Ascending aorta (tissue), 2 donors: ENCODE measurements at places on chromosomes 6 and 20. TPM values are rescaled to one million over a fixed set of nuclear protein-coding genes. Genes with fewer than 3 reads are reported as not detected.

DNA sequence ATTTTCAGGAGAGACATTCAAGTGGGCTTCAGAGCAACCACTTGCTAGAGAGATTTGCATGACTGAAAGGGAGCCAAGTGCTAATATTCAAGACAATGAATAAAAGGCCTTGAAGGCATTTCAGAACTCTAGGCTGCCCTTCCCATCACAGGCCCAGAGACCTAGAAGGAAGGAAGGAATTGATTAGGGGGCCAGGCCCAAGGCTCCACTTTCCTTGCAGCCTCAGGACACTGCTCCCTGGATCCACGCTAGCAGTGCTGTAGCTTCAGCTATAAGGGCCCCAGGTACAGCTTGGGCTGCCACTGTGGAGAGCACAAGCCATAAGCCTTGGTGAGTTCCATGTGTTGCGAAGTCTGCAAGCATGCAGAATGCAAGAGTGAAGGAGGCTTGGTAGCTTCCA, 731.9 kb upstream of the FLRT3 start:
- H3K4me1 ChIP-seq, result no peaks in the 10 kb centered on the region
- no peak overlapping the region for H3K27ac ChIP-seq
- H3K27me3 ChIP-seq, result no peaks in the 10 kb centered on the region
- H3K36me3 ChIP-seq, result no peaks in the 10 kb centered on the region

The SLC22A2 gene
- total RNA-seq, result not detected

- no peak for DNase-seq
- H3K4me1 ChIP-seq, result no peaks in the 10 kb centered on the region
- no peaks in the 10 kb centered on the region for H3K36me3 ChIP-seq
- H3K27me3 ChIP-seq, result no peaks in the 10 kb centered on the region
These were observed 616.4 kb upstream of the ARID1B start for GRCh38 chr6:156160795-156161165.

- H3K27me3 ChIP-seq, result no peaks in the 10 kb centered on the region
- H3K4me1 ChIP-seq, result peaks cover 13% of the 10 kb centered on the region
- peak overlapping the region; percentile 22 for H3K27ac ChIP-seq
- H3K36me3 ChIP-seq, result peaks cover 15% of the 10 kb centered on the region
- H3K4me3 ChIP-seq, result no peak overlapping the region
These were observed 24.5 kb downstream of the DHX35 start for GRCh38 chr20:38986663-38987062.

The RBM38 gene
- 24.6 TPM for total RNA-seq

The EIF6 gene
- total RNA-seq, result 98.0 TPM

DNA sequence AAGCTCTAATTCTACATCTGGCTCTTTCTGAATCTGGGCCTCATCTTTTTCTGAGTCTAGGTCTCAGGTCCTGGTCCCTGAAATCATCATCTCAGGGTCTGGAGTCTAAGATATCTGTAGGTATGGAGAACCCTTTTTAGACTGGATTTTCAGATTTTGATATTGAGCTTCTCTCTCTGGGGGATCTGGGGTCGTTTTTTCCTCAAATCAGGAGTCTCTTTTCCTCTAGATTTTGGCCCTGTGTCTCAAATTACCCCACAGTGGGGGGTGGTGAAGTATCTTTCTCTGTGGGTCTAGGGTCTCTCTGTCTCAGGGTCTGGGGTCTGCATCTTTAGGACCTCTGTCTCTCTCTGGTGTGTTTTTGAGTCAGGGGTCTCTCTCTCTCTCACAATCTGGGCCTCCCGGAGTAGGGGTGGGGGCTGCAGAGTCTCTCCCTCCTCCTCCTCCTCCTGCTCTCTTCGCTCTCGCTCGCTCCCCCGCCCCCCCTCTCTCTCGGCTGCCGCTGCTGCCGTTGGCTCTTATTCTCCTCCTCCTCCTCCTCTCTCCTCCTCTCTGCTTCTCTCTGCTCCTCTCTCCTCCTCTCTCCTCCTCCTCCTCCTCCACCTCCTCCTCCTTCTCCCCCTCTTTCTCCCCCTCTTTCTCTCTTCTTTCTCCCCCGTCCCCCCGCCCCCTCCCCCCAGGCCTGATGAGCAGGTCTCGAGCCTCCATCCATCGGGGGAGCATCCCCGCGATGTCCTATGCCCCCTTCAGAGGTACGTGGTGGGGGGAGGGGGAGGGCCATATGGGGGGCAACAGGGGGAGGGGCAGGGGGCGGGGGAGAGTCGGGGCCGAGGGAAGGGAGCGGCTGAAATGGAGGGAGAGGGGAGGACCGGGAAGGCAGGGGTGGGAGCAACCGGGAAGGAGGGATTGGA, at the start of gene SYNGAP1:
SYNGAP1 (plus strand) TSS at position 486 of the 911 bp plus-strand sequence; CDS start at position 686, 200 bp downstream.
- peaks cover 19% of the 10 kb centered on the region for H3K4me1 ChIP-seq
- peaks cover 12% of the 10 kb centered on the region for H3K36me3 ChIP-seq
- peak; percentile 86 for DNase-seq
- no peaks in the 10 kb centered on the region for H3K27me3 ChIP-seq

- no peak overlapping the region for H3K4me3 ChIP-seq
- no peaks in the 10 kb centered on the region for H3K27me3 ChIP-seq
- no peak for DNase-seq
- H3K36me3 ChIP-seq, result peaks cover 36% of the 10 kb centered on the region
- H3K27ac ChIP-seq, result no peak overlapping the region
- no peaks in the 10 kb centered on the region for H3K4me1 ChIP-seq
These were observed 26.3 kb downstream of the RALGAPB start for GRCh38 chr20:38498909-38499308.

- H3K4me1 ChIP-seq, result no peaks in the 10 kb centered on the region
- DNase-seq, result no peak
- no peaks in the 10 kb centered on the region for H3K27me3 ChIP-seq
- H3K4me3 ChIP-seq, result no peak overlapping the region
- H3K36me3 ChIP-seq, result no peaks in the 10 kb centered on the region
These were observed 21.7 kb downstream of the ABHD12 start for GRCh38 chr20:25368976-25369375.

- H3K27me3 ChIP-seq, result no peaks in the 10 kb centered on the region
- H3K36me3 ChIP-seq, result peaks cover 34% of the 10 kb centered on the region
- no peak overlapping the region for H3K27ac ChIP-seq
- H3K4me1 ChIP-seq, result no peaks in the 10 kb centered on the region
These were observed 64.7 kb upstream of the LYRM2 start for GRCh38 chr6:89703292-89703691.

The F13A1 gene
- total RNA-seq, result 91.9 TPM

The BMP7 gene
- not detected for total RNA-seq

DNA sequence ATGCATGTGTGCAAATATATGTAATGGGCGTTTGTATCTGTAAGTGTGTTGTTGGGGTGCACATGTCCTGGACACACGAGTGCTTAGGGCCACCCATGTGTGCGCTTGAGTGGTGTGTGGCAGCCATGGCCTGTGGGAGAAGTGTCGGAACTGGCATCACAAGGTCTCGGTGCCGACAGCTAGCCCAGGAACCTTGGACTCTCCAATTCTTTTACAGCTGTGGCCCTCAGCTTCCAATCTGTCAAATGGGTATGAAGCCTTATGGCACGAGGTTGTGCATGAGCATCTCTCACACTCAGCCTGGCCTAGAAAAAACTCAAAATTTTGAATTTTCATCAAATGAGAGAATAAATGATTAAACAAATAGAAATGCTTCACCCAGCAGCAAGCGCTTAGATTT, 42.0 kb downstream of the SPDEF start:
- DNase-seq, result no peak
- no peaks in the 10 kb centered on the region for H3K36me3 ChIP-seq
- H3K27ac ChIP-seq, result no peak overlapping the region
- no peaks in the 10 kb centered on the region for H3K27me3 ChIP-seq
- no peaks in the 10 kb centered on the region for H3K4me1 ChIP-seq

The SCUBE3 gene
- total RNA-seq, result 29.5 TPM

DNA sequence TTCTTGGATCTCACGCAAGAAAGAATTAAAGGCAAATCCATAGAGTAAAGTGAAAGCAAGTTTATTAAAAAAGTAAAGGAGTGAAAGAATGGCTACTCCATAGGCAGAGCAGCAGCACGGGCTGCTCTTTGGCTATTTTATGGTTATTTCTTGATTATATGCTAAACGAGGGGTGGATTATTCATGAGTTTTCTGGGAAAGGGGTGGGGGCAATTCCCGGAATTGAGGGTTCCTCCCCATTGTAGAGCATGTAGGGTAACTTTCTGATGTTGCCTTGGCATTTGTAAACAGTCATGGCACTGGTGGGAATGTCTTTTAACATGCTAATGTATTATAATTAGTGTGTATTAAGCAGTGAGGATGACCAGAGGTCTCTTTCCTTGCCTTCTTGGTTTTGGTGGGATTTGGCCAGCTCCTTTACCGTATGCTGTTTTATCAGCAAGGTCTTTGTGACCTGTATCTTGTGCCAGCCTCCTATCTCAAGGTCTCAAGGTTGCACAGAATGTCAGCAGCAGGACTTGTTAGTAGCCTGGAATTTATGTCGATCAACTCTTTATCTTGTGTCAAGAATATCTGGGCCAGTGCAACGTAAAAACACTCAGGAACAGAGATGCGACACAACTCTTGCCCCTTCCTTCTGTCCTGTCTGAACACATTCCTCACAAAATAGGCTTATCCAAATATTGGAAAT, 931.4 kb downstream of the QKI start:
- H3K4me1 ChIP-seq, result no peaks in the 10 kb centered on the region
- H3K27me3 ChIP-seq, result no peaks in the 10 kb centered on the region
- no peak overlapping the region for H3K27ac ChIP-seq
- H3K4me3 ChIP-seq, result no peak overlapping the region
- DNase-seq, result no peak

The SFTA2 gene
- total RNA-seq, result not detected

DNA sequence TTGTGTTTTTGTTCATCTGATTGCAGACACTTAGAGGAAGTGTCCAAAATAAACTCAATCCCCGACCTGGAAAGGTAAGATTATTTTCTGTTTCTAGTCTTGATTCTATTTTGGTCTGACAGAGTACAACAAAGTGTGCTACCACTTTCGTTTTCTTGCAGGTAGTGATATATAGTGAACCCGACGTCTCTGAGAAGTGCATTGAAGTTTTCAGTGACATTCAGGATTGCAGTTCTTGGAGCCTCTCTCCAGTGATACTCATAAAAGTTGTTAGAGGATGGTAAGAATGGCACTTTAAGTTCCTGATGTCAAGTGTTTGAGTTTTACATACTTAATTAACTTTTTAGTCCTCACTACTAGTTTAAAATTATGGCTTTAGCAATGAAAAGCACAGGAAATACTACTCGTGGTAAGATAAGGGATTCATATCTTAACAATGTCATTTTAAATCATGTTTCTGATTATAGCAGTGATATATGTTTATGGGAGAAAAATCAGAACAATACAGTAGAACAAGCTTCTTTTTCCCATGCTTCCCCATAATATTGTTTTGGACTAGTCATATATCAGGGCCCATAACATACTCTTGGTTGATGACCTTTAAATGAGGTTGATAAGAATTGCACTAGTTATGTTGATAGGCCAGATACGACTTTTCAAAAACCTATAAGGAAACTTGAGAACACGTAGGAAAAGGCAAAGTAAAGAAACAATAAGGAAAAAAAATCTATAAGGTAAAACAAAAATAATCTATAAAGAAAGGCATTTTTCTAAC, 104.0 kb downstream of the RTN4IP1 start:
- DNase-seq, result no peak
- no peaks in the 10 kb centered on the region for H3K4me1 ChIP-seq
- no peak overlapping the region for H3K27ac ChIP-seq
- no peaks in the 10 kb centered on the region for H3K36me3 ChIP-seq
